LoVo (cell line): ENCODE measurements at places on chromosomes 6 and 20.

DNA sequence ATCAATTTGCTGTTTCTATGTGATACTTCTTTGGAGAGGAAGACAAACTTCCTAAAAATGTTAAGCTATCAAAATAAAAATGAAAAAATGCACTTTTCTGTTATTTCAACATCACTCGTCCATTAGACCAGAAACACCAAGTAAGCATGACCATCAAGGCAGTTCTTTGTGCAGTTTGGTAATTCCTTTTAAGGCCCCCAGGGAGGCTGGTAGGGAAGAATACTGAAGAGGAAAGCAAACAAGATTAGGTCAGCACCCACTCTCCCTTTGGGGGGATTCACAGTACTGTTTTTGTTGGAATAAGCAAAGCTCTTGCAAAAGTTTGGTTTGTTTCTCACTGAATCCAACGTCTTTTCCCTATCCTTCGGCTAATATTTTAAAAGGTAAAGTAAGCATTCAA, 206.8 kb upstream of the SLC35B3 start:
- no peak for DNase-seq

DNA sequence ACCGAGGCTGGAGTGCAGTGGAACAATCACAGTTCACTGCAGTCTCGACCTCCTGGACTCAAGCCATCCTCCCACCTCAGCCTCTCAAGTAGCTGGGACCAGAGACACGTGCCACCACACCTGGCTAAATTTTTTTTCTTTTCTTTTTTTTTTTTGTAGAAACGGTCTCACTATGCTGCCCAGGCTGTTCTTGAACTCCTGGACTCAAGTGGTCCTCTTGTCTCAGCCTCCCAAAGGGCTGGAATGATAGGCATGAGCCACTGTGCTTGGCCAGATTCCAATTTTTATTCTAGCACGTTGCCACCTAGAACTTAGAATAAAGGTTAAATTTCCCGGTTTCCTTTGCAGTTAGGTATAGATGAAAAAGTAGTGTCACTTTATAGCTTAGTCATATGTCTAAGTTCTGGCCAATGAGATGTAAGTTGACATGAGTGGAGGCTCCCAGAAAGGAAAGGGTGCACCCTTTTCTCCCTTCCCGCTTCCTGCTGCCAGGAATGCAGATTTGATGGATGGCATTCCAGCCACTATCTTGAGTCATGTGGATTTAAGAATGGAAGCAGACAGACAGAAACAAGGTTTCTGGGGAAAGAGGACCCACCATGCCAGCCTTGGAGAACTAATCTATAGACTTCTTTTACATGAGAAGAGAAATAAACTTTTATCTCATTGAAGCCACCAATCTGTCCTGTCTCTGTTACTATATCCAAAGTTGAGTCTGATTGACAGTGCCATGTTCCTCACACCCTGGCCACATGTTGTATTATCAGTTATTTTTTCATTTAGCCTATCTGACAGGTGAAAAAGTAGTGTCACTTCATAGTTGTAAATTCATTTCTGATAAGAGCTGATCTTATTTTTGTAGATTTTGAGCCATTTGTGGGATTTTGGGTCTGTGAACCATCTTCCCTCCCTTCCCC, 60.6 kb upstream of the NCOA3 start:
- no peak for DNase-seq

- DNase-seq: no peak
These were observed 45.9 kb upstream of the TGM3 start for GRCh38 chr20:2249935-2250334.

GRCh38 chr6:146887447-146888077, 288.8 kb downstream of the ADGB start:
- DNase-seq: no peak

GRCh38 chr6:161924516-161925116, 650.8 kb upstream of the AGPAT4 start:
- no peak for DNase-seq

- no peak for DNase-seq
These were observed 28.8 kb downstream of the RIOK1 start for GRCh38 chr6:7418238-7418905.

DNA sequence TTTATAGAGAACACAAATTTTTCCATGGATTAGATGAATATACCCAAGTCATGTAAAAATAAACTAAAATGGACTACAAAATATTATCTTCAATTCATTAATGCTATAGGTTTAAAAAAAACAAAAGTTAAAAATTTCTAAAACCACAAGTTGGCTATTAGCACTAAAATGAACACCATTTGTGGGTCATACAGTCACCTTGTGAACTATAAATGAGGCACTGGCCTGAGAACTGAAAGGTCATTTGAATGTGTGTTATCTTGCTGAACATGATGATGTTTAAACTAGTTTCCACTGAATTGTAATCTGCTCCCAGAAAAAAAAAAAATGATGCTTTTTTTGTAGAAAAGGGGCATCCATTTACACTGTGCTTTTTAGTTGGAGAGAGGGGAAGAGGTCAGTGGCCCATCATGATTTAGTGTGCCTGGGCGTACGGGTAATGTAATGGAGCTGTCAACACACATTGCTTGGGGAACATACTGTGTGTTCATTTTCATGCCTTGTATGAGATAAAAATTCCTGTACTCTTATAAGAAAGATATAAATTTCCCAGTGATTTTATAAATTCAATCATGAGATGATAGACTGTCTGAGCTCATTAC, 96.6 kb upstream of the FKBP1C start:
- no peak for DNase-seq

DNA sequence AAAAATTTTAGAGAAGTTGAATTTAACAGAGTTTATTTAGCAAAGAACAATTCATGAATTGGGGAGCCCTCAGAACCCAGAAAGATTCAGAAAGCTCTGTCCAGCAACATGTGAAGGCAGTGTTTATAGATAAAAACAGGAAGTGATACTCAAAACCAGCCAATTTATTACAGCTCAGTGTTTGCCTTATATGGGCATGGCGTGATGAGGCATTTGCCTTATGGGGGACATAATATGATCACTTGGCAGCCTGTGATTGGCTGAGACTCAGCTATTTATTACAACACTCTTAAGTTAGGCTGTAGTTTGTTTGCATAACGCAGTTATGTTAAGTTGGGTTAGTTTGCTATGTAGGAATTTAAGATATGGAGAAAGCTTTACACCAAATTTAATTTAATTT, 11.5 kb downstream of the HLA-DPA1 start:
- no peak for DNase-seq

- no peak for DNase-seq
These were observed 497.3 kb downstream of the PRKN start for GRCh38 chr6:162230147-162230752.

DNA sequence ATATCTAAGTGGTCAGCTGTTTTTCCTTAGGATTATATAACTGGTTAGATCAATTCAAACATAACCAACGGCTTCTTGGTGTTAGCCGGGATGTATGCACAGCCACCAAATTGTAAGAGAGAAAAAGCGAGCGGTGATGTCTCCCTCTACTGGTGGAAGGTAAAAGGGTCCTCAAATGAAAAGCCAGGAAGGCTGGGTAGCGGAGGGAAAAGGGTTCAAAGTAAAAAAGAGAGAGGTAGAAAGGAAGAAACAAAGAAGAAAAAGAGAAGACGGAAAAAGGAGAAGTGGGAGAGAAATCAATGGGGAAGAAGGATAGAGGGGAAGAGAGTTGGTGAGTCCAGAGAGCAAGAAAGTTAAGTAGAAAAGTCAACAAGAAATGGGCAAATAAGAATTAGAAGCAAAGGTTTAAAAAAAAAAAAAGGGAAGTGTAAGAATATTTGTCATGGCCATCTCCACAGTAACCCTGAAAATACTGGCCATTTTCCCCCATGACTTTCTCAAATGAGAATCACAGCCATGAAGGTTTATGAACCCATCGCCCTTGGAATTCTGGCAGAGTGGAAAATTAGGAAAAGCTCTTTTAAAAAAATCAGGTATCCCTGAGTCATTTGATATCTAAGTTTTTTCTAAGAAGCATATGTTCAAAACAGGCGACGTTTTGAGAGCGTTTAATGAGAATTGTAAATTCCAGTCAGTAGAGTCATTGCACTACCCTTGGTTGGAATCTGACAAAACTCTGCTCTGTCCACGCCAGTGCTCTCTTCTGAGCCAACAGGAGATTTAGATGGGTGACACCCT, 155.6 kb upstream of the SNX9 start:
- DNase-seq: peak; percentile 74

- DNase-seq: no peak
These were observed 634.7 kb downstream of the MAFB start for GRCh38 chr20:40054311-40054710.
